ENCODE measurements at places on chromosomes 11 and 22.

DNA sequence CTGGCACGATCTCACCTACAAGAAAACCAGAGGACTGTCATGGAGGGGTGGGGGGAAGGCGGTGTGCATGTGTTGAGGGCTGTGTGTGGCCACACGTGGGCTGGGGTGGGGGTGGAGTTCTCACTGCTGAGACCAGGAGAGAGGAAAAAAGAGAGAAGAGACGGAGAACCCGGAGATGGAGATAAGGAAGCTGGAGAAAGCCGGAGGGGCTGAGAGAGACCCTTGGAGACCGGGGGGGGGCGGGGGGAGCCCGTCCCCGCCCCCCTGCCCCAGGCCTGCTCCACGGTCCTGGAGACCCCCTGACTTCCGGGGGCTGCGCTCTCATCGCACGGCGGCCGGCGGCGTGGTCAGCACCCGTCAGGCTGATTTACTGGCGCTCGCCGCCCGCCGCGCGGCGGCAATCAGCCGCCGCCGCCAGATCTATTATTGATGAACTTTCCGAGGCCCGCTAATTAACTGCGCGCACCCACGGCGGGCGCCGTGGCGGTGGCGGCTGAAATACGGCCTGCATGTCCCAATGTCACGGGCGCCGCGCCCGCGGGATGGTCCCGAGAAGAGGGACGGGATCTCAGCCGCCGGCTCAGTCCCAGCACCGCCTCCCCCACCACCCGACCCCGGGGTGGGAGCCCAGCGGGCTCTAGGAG is 187.4 kb downstream of the MN1 start:
- DNase-seq: no peak

- DNase-seq: no peak
Observed at GRCh38 chr11:110362971-110363509, 66.6 kb upstream of the RDX start.

- no peak for DNase-seq
Observed at GRCh38 chr11:13942971-13943381, 19.5 kb upstream of the SPON1 start.

DNA sequence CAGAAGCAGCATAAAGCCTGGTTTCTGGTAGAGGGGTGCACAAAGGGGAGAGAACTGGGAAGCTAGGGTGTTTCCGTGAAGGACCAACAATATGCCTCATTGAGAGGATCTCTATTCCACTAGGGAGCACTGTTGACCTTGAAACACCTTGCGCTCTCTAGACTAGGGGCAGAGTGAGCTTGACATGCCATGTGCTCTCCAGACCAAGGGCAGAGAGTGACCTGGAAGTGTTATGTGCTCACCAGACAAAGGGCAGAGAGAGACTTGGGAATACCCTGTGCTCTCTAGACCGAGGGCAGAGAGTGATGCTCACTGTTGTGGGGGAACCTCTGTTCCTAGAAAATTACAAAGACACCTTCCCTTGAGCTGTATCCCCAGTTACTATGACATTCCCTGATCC is 15.2 kb upstream of the EI24 start:
- DNase-seq: no peak

DNA sequence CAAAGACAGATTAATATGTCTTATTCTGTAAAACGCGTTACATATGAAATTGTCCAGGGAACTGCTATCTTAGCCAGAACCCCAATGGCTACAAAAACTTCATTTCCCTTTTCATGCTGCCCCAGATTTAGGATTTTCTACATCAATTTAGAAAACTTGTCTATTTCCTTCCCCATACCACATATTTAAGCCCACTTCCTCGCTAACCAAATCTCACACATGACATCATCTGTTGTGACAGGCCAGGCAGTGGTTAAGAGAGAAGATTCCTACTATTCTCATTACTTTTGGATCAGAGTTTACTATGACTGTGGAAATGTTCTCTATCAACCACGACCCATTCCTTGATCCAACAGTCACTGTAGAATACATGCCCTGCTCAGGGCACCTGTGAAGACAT is 15.9 kb downstream of the CCDC82 start:
- no peak for DNase-seq

DNA sequence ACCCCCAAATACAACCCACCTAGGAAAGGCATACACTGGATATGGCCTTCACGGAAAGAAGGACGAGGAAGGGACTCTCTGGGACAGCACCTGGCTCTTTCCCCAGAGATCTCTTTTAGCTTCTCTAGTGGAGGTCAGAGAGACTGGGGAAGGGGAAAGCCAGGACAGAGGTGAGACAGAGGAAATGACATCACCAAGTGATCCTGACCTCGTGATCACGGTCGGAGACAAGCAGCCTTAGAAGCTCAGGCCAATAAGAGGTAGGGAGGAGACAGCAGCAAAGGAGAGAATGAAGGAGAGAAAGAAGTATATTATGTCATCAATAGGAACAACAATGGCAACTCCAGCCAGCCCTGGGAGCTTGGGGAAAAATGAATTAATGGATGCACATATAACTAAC is 15.4 kb upstream of the TMPRSS13 start:
- no peak for DNase-seq

GRCh38 chr22:19622061-19622441 is 92.3 kb upstream of the SEPTIN5 start:
- DNase-seq: no peak

- DNase-seq: no peak
Observed at GRCh38 chr22:19648419-19648929, 65.8 kb upstream of the SEPTIN5 start.

- no peak for DNase-seq
Observed at GRCh38 chr11:102081313-102081712, 28.9 kb upstream of the YAP1 start.

DNA sequence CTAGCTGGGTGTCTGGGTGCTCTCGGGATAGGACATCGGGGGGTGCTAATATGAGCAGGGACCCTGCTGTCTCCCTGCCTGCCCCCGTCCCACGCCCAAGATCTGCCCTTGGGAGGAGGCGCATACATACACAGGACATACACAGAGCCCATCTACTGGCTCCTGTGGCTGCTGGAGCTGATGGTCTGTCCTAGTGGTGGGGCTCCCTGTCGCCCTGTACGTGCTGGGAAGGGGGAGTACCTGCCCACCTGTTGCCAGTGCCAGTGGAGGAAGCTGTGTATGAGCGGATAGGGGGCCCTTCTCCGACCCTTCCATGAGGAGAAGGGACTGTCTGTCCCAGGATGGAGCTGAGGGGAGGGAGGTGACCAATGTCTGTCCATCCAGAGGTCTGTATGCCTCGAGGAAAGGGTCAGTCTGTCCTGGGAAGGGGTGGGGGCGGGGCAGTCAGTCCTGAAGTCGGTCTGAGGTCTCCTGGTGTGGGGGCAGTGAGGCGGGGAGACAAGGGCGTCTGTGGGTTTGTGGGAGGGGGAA is 952 bp downstream of the TBC1D10A start:
- DNase-seq: no peak

- no peak for DNase-seq
Observed at GRCh38 chr11:106156290-106156937, 79.0 kb downstream of the AASDHPPT start.

DNA sequence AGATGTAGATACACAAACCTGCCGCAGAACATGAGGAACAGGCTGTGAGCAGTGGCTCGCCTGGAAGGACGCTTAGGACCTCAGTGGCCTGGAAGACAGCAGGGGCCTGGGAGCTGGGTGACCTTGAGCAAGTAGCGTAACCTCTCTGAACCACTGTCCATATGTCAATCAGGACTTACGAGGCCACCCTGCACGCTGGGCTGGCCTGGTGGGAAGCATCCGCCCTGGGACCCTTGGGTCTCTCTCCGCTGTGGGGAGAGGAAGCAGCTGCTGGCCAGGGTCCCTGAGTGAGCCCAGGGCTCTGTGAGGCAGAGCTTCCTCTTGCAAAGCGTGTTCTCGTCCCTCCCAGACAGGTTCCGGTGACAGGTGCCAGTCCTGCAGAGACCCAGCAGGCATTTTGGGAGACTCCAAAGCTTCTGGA is 14.0 kb upstream of the EHD1 start:
- DNase-seq: no peak

DNA sequence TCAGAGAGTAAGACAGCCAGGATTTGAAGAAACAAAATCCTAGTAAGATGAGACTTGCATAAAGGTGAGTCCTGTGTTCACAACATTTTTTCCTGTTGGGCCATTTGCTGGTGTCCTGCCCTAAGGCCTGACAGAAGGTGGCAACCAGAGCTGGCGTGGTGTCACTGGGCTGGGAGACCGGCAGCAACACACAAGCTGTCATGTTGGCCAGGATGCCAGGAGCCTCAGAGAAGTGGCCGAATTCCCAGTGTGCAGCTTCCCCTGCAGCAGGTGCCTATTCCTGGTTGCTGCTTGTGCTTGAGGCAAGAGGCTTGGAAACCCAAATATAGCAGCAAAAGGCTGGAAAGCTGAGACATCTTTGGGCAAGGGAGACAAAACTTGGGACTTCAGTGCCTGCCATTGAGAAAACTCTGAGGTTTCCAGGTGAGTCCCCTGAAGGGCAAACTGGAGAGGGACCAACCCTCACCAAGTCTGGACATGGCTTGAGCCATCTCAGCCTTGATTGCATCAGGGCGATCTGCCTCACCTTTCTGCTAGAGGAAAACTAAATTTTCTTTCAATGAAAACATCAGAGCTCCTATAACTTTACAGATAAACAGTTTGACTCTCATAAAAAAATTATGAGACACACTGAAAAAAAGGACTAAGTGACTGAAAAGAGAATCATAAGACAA is 25.9 kb downstream of the ALG12 start:
- peak; percentile 100 for DNase-seq

DNA sequence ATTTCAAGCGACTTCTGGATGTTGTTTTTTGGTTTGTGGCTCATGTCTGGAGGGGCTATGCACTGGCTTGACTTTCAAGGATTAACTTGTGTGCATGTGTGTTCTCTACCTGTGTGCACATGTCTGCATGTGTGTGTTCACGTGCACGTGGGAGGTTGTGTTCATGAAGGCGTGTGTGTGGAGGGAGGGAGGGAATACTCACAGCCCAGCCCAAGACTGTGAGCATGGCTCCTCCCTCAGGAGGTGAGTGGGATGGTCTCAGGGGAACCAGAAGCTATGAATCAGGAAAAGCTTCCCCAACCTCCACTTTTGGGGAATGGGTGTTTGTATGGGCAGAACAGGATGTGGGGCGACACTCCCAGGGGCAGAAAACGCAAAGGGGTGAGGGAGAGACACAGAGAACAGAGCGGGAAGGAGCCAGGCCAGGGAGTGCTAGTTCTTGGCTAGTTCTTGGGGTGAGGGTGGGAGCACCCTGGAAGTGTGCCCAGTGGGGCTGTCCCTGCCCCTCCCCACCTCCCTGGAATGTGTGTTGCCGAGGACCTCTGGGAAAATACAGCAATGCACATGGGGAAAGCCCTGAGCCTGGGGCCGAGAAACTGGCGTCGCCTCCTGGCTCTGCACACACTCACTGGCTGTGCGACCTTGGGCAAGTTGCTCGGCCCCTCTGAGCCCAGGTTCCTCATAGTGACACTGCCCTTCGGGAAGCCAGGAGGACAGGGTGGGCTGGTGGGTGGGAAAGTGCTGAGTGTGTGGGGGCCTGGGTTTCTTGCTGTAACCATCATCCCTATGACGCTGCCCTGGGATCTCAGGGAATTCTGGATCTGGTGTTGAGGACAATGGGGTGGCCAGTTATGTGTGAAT is 16.9 kb upstream of the ALX4 start:
- DNase-seq: no peak

GRCh38 chr11:119306373-119306890 is 10.5 kb downstream of the MCAM start:
- DNase-seq: no peak

DNA sequence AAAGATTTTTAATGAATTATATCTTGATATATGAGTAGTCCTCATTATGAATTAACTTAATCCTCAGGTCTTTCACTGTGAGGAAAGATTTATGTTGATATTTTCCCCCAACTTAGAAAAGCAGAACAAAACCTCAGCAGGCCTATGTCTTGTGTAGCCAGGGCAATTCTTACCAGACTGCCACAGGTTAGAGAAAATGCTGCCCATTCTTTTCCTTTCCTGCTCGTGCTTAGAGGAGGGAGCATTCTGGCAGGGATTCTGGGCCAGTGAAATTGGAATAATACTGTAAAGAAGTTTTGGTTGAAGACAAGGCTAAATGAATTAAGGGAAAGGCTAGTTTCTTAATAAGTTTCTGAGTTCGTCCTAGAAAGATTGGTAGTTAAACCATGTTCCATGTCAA is 56.6 kb downstream of the ZNRF3 start:
- DNase-seq: no peak

Measured in C1 segment of cervical spinal cord (tissue), 14 donors.